Spinal cord (tissue), 10 donors: ENCODE measurements at places on chromosomes 11 and 22.
A peak's percentile ranks its signal among the peaks of the same experiment; 100 is the strongest.

DNA sequence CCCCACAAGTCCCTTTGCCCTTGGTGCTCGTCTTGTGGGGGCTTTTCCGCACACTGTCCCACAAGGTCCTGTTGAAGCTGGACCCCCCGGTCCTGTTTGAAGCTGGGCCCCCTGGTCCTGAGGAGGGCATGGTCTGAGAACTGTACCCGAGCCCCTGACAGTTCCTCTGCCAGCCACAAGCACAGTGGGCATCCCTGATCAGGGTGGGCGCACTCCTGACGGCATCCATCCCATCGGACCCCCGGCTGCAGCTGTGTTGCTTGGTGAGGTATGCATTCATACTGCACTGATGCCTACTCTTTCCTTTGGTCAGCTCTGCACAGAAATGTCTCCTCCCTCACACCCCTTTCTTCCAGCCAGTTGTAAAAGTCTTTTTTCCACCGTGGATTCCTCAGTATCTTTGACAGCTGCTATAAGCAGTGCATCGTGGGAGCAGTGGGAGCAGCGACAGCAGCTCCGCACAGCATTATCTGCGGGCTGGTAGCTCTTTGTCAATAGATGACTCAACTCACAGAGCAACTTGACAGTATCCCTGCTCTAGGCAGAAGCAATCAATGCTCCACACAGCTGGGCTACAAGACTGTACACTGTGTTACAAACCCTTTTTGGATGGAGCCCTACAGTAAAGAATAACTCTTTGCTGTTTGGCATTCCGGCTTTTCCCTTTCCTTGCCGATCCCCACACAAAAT is 1030.8 kb upstream of the CCDC90B start:
- peak; percentile 46 for DNase-seq

DNA sequence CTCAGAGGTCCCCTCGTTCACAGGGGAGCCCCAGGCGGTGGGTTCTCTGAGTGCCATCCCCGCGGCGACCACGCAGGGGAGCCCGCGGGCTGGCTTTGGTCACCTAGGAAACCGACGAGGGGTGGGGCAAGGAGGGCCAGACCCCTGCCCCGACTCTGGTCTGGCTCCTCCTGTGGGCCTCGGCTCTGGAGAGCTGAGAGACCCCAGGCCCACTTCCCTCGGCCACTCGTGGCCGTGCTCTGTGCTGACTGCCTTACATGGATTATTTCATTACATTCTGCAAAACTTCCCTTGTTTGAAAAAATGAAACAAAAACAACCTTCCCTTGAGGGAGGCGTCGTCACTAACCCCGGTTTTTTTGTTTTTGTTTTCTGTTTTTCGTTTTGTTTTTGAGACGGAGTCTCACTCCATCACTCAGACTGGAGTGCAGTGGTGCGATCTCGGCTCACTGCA is 15.1 kb upstream of the CYTH4 start:
- DNase-seq = no peak

DNA sequence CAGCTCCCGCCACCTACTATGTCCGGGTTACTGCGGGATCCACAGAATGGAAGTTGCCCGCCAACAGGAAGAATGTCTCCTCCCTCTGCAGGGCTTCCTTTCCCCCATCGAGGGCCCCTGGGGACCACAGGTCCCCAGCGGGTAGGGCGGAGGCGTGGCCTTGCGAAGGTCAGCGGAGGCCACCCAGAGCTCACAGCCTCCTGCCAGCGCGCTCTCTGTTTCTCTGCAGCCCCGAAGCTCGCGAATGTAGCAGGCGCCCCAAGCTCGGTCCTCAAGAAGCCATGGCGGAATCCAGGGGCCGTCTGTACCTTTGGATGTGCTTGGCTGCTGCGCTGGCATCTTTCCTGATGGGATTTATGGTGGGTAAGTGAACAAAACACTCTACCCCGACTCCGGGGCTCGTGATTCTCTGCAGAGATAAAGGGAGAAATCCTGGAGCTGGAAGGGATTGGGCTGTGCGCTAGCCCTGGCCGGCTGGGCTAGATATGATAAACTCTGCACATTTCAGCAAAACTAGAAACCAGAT is at the start of gene NAALAD2:
TSS of gene NAALAD2 (plus strand) at position 186 of the 526 bp plus-strand sequence. CDS start at position 282, 96 bp downstream.
- peak; percentile 50 for DNase-seq

- DNase-seq = no peak
Measured at GRCh38 chr11:8335186-8335585, 71.5 kb upstream of the LMO1 start.

DNA sequence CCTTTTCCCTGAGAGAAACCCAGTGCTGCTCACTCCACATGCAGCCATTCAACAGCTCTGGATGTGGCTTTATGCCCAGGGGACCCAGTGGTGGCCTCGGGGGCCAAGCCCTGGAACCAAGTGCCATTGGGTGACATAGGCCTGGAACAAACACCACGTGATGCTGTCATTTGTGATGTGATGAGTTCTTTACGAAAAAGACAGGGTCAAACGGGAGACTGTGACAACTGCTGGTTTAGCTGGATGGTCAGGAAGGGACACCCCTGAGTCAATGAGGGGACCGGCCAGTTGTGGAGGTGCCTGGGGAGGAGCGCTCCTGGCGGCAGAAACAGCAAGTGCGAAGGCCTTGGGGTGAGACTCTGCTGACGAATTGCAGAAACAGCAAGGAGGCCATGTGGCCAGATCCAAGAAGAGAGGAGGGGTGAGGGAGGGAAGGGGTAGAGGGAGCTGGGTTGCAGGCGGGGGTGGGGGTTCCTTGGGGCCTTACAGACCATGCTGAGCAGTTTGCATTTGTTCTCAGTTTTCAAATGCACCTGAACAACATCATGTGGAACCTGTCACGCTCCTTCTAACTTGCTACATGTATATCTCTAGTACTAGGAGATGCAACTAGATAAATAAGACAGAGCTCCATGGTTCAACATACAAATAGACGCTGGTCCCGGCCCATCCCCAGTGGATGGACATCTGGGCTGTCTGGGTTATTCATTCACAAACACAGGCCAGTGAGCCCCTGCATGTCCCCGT is 56.1 kb downstream of the IGLL5 start:
- no peak for DNase-seq

DNA sequence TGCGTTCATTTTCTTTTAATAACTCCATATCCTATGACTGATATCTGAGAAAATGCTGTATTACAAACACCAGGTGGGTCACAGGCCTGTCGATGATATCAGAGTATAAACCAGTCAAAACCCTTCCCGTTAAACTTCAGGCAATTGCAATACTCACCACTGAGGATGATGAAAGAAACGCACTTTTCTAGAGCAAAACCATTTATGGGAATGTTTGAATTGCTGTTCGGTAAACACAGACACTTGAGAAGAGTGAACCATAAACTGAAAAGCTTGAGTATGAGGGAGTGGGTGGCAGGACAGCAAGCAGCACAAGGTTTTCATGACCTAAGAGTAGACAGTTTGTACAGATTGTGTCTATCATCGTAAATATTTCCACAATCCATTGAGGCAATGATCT is 139.8 kb upstream of the CEP126 start:
- no peak for DNase-seq

- DNase-seq = peak; percentile 69
Measured at GRCh38 chr11:40421208-40421981, 1038.1 kb downstream of the LRRC4C start.

DNA sequence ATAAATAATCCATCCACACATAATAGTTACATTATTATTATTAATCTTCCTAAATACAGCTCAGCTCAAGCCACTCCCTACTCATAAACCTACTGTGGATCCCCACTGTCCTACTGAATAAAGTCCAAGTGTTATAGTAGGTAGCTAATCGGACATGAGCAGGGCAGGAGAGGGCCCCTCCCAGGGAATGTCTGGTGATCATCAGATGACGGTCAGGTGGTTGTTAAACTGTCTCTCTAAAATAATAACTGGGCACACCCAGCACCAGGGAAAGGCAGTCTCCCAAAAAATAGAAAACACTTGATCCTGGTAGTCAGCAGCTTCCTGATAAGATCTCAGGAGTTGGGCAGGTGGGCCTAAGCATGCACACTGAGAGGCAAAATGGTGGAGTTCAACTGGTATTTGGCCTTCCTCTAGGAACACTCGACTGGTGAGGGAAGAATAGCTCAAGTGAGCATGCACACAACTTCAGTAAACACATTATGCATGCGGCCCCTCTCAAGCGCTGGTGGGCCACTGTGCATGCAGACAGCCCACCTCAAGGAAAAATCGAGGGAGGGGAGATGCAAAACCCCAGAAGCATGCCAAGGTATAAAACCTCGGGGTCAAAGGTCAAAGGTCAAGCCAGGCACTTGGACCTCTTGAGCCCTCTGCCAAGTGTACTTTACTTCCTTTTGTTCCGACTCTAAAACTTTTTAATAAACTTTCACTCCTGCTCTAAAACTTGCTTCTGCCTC is 65.0 kb downstream of the LRRC32 start:
- no peak for DNase-seq

- no peak for DNase-seq
Measured at GRCh38 chr11:45141171-45141570, 5.3 kb upstream of the PRDM11 start.

DNA sequence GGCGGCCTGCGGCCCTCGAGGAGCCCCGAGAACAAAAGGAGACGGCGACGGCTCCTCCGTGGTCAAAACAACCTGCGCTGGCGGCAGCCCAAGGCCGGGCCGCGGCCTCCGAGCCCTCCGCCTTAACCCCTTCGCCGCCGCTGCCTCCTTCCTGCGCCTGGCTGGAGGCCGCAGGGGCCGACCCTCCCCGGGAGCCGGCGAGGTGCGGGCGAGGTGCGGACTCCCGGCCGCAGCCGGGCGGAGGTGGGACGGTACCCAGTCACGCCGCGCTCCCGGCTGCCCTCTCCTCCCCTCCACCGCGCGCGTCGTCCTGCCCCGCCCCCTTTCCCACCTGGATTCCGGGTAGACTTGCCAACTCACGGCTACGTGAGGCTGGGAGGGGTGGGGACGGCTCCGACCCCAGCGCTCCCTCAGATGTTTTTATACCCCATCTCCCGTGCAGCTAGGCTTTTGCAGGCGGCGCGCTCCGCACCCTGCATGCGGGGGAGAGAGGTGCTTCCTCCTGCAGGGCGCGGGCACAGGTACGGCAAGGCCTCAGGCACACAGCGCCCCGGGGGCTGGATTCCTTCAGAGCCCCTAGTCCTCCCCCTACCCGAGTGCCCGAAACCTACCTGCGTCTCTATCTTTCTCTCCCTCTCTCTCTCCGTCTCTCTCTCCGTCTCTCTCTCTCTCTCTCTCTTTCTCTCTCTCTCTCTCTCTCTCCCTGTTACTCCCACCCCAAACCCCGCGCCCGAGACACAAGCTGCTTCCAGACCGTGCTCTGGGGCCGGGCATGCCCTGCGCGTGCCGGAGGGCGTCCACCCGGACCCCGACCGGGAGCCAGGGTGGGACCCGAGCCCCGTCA is 2.0 kb downstream of the PDGFB start:
- DNase-seq = no peak

- DNase-seq = no peak
Measured at GRCh38 chr22:27267145-27267544, 534.4 kb downstream of the MN1 start.

DNA sequence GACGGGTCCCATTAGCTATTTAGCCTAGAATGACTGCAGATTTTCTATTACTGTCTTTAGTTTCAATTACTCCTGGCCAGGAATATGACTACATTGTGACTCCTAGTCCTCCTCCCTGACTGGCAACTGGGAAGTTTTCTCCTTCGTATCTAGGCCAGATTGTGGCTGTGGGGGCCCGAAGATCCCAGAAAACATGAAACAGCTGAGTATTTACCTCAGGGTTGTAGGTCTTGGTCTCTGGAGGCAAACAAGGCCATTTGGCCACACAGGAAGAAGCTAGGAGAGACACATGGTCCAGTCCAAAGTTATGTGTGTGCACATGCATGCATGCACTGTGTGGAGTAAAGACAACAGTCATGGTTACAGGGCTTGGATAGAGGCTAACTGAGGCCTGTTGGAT is 10.2 kb upstream of the GDPD4 start:
- no peak for DNase-seq

- no peak for DNase-seq
Measured at GRCh38 chr22:31289344-31289743, 2.9 kb downstream of the PIK3IP1 start.

GRCh38 chr11:11081776-11082175 is 223.9 kb upstream of the ZBED5 start:
- DNase-seq = no peak
